ENCODE measurements at places on chromosomes 2 and 18.

- no peak overlapping the region for H3K27ac ChIP-seq
- no peaks in the 10 kb centered on the region for H3K36me3 ChIP-seq
- no peak for DNase-seq
- H3K4me1 ChIP-seq: no peaks in the 10 kb centered on the region
Observed at GRCh38 chr2:122340246-122340645, 584.8 kb downstream of the TSN start.

GRCh38 chr18:57846258-57846657 is 43.1 kb upstream of the ATP8B1 start:
- no peaks in the 10 kb centered on the region for H3K36me3 ChIP-seq
- no peak for DNase-seq
- no peaks in the 10 kb centered on the region for H3K4me1 ChIP-seq
- peak overlapping the region; percentile 4 for H3K27ac ChIP-seq
- no peak overlapping the region for H3K4me3 ChIP-seq

DNA sequence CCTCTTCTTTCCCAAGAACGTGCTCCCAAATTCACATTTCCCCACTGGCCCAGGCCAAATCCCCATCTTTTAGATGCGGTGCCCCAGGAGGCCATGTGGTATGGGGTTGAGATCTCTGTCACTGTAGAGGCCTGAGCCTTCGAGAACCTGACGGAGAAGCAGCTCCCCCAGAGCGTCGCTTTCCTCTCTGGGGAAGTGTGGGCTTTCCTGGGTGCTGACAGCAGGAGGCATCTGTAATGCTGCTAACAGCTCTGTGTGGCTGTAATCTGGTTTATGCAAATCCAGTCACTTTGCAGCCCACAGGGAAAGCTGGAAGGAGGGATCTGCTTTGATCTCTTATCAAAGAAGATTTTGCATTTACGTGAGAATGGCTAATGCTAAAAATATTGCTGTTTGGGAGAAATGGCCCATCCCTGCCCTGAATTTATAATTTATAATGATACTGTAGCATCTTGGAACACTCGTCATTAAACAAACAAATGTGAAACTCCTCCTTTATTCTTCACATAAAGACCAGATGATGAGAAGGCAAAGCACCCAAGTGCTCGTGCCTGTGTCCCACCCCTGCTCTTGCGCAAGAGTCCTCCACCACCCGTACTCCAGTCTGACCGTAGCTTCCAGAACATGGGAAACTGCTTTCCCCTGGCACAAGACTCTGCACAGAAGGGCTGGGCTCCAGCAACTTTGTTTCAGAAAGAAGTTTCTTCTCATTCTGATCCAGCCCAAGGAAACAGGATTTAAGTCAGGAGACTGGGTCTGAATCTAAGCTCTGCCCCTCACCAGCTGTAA is 109.9 kb upstream of the EPC2 start:
- DNase-seq: no peak
- H3K27me3 ChIP-seq: no peaks in the 10 kb centered on the region
- H3K27ac ChIP-seq: no peak overlapping the region
- H3K36me3 ChIP-seq: no peaks in the 10 kb centered on the region
- peaks cover 41% of the 10 kb centered on the region for H3K4me1 ChIP-seq

GRCh38 chr2:240576036-240576435 is 7.8 kb downstream of the RNPEPL1 start:
- peaks cover 42% of the 10 kb centered on the region for H3K4me1 ChIP-seq
- H3K27me3 ChIP-seq: no peaks in the 10 kb centered on the region
- H3K4me3 ChIP-seq: no peak overlapping the region
- no peak for DNase-seq
- H3K36me3 ChIP-seq: peaks cover 4% of the 10 kb centered on the region

DNA sequence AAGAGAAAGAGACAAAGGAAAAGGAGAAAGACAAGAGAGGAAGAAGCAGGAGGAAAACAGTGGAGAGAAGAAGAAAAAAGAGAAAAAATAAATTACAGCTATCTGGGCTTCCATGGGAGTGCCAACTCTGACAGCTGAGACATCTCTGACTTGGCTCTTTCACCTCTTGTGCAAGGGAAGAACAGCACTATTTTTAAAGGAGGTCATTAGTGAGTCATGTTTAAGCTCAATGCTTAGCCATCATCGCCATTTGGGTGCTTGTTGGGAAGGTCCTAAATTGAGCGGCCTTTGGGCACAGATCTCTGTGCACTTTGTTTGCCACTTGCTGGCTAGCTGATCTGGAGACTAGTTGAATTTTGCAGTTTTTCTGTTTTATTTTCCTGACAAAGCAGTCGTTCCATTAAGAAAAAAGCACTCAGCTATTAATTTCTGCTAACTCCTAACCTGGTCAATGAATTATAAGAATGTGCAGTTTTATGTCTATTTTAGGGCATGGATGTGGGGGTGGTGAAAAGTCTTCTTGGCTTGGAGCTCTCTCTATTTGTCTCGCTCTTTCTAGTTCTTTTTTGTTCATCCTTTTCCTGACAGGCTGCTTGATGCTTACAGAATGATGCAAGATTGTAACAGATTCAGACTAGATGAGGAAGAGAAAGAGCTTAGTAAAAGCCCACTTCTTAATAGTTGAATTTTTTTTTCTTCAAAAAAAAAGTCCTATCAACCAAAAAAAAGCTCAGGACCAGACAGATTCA is 231.5 kb downstream of the SLC8A1 start:
- no peaks in the 10 kb centered on the region for H3K36me3 ChIP-seq
- DNase-seq: no peak
- no peaks in the 10 kb centered on the region for H3K27me3 ChIP-seq
- H3K27ac ChIP-seq: no peak overlapping the region

GRCh38 chr2:128868686-128869551 is 550.3 kb upstream of the HS6ST1 start:
- H3K27me3 ChIP-seq: no peaks in the 10 kb centered on the region
- no peaks in the 10 kb centered on the region for H3K4me1 ChIP-seq
- H3K4me3 ChIP-seq: no peak overlapping the region
- no peak overlapping the region for H3K27ac ChIP-seq
- no peak for DNase-seq
- no peaks in the 10 kb centered on the region for H3K36me3 ChIP-seq

GRCh38 chr2:133171393-133172004 is 396.8 kb downstream of the NCKAP5 start:
- no peaks in the 10 kb centered on the region for H3K4me1 ChIP-seq
- no peak overlapping the region for H3K27ac ChIP-seq
- no peak for DNase-seq
- no peak overlapping the region for H3K4me3 ChIP-seq
- H3K27me3 ChIP-seq: peaks cover 7% of the 10 kb centered on the region

GRCh38 chr2:24707143-24707542 is 86.0 kb downstream of the PTRHD1 start:
- H3K27ac ChIP-seq: no peak overlapping the region
- no peak for DNase-seq
- no peak overlapping the region for H3K4me3 ChIP-seq
- H3K27me3 ChIP-seq: no peaks in the 10 kb centered on the region
- H3K36me3 ChIP-seq: peaks cover 33% of the 10 kb centered on the region

DNA sequence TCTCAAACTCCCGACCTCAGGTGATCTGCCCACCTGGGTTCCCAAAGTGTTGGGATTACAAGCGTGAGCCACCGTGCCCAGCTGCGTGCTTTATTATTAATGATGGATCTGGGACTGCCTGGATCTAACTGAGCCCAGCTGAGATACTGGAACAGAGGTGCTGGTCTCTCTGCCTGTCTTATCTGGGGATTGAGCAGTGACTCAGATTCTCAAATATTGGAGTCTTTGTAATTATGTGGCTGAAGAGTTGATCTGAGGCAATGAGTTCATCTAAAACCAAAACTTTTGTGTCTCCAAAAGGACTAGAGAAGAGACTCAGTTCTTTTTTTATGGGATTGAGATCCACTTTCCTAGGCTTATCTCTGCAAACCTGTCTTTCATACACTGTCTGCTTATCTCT is 16.3 kb downstream of the PLEKHB2 start:
- H3K27ac ChIP-seq: no peak overlapping the region
- H3K27me3 ChIP-seq: no peaks in the 10 kb centered on the region
- peaks cover 33% of the 10 kb centered on the region for H3K4me1 ChIP-seq
- H3K36me3 ChIP-seq: peaks cover 8% of the 10 kb centered on the region
- DNase-seq: no peak

DNA sequence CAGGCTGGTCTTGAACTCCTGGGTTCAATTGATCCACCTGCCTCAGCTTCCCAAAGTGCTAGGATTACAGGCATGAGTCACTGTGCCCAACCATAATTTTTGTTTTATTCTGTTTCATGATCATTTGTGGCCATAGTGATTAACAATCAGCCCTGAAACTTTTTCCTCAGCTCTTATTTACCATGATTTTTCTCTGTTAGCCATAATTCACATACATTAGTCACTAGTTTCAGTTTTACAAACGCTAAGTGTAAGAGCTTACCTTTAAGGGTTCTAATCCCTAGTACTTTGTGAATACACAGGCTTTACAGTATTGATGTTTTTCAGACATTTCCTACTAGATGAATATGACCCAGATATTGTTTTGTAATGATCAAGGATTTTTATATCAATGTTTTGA is 216.1 kb downstream of the DPP4 start:
- no peak overlapping the region for H3K4me3 ChIP-seq
- H3K27ac ChIP-seq: no peak overlapping the region
- H3K36me3 ChIP-seq: no peaks in the 10 kb centered on the region
- no peaks in the 10 kb centered on the region for H3K4me1 ChIP-seq
- DNase-seq: no peak
- H3K27me3 ChIP-seq: no peaks in the 10 kb centered on the region

DNA sequence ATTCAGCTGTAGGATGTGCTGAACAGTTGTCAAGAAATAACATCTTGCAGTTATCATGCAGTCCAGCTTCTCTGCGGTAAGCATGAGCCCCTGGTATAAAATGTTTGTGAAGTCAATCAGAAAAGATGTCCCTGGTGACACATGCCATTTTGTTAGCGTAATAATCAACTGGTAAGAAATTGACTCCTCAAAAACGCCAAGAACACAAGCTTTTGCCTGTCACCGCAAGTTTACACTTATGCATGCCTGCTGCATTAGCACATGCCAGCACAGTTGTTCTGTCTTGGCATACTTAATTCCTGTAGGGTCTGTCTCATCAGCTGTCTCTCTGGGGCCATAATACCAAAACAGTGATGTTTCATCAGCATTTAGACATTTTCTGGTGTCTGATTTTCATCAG is 524.8 kb upstream of the DSEL start:
- no peak for DNase-seq
- H3K27ac ChIP-seq: no peak overlapping the region
- no peaks in the 10 kb centered on the region for H3K27me3 ChIP-seq
- no peaks in the 10 kb centered on the region for H3K36me3 ChIP-seq

GRCh38 chr2:151020411-151020810 is 241.3 kb downstream of the RBM43 start:
- DNase-seq: no peak
- H3K4me3 ChIP-seq: no peak overlapping the region
- no peaks in the 10 kb centered on the region for H3K4me1 ChIP-seq
- no peak overlapping the region for H3K27ac ChIP-seq

- no peak overlapping the region for H3K4me3 ChIP-seq
- H3K36me3 ChIP-seq: no peaks in the 10 kb centered on the region
- H3K27ac ChIP-seq: no peak overlapping the region
- no peak for DNase-seq
- H3K27me3 ChIP-seq: peaks cover 5% of the 10 kb centered on the region
Observed at GRCh38 chr2:122100346-122100745, 344.9 kb downstream of the TSN start.

- no peak for DNase-seq
- H3K27ac ChIP-seq: no peak overlapping the region
- no peaks in the 10 kb centered on the region for H3K36me3 ChIP-seq
- H3K4me1 ChIP-seq: peaks cover 14% of the 10 kb centered on the region
- H3K4me3 ChIP-seq: no peak overlapping the region
Observed at GRCh38 chr2:160647967-160648685, 154.5 kb upstream of the RBMS1 start.

DNA sequence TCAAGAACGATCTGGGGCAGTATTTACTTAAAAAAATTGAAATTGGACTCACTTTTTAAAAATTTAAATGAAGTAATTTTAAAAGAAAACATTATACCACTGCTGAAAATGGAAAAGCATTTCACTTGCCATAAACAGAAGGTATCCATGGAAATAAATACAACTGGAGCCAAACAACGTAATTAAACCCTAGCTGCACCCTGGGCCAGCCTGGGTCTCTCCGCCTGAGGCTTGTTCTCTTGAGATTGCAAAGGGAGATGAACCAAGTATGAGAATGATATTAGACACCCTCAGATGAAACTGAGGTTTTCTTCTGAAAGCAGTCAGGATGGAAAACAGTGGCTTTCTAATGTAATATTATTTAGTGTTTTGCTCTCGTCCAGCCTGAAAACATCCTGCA is 264.4 kb downstream of the KCNE4 start:
- DNase-seq: no peak
- no peaks in the 10 kb centered on the region for H3K36me3 ChIP-seq
- H3K4me1 ChIP-seq: no peaks in the 10 kb centered on the region
- no peak overlapping the region for H3K4me3 ChIP-seq

DNA sequence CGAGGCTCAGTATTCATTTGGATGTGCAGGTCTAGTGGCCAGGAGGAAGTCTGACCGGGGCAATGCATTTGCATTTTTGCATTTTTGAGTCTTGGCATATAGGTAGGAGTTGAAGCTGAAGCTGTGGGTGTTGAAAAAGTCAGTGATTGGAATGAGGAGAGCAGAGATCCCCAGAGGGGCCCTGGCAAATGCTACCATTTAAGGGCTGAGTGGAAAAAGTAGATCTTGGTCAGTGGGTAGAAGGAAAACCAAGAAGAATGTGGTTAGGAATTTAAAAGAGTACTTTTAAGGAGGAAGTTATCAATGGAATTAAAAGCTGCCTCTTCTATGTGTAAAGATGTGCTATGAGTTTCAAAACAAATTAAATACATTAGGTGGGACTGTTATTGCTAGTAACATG is 143.0 kb downstream of the ZEB2 start:
- H3K4me3 ChIP-seq: no peak overlapping the region
- peaks cover 5% of the 10 kb centered on the region for H3K4me1 ChIP-seq
- H3K36me3 ChIP-seq: no peaks in the 10 kb centered on the region
- DNase-seq: no peak
- no peak overlapping the region for H3K27ac ChIP-seq

GRCh38 chr18:76988031-76988826 is 144.4 kb downstream of the MBP start:
- no peak overlapping the region for H3K27ac ChIP-seq
- H3K36me3 ChIP-seq: no peaks in the 10 kb centered on the region
- H3K4me1 ChIP-seq: peaks cover 4% of the 10 kb centered on the region
- no peaks in the 10 kb centered on the region for H3K27me3 ChIP-seq
- DNase-seq: no peak
